ENCODE measurements at places on chromosomes 1 and 21.
A peak's percentile ranks its signal among the peaks of the same experiment; 100 is the strongest.

DNA sequence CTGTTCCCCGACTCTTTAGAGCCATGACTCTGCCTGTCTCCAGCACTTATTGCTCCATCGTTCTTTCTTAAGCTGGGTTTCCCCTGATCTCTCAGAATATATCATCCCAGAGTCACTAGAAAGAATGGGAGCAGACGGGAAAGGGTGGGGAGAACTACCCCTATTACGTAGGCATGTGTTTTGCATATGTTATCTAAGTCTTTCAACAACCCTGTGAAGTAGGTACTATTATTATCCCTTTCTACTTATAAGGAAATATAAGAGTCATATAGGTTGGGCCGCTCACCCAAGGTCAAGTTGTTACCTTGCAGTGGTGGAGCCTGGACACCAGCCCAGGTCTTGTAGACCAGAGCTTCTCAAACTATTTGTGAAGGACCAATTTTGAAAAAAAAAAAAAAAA is 38.7 kb downstream of the ELF3 start:
- no peak for DNase-seq

DNA sequence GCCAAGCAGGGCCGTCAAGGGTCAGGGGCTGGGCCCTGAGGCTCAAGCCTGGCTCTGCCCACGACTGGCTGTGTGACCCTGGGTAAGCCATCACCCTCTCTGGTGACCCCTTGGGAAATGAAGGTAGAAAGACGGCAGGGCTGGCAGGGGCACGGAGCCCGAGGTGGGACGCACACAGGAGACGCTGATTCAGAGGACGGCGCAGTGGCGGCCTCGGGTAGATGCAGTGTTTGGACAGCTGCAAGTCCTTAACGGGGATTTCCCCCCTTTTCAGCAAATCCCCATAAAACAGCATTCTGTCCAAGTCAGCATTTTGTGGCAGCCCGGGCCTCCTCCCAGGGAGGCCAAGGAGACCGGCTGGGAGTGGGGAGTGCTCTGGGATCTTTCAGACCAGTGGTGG is 16.7 kb downstream of the COL8A2 start:
- DNase-seq = no peak

DNA sequence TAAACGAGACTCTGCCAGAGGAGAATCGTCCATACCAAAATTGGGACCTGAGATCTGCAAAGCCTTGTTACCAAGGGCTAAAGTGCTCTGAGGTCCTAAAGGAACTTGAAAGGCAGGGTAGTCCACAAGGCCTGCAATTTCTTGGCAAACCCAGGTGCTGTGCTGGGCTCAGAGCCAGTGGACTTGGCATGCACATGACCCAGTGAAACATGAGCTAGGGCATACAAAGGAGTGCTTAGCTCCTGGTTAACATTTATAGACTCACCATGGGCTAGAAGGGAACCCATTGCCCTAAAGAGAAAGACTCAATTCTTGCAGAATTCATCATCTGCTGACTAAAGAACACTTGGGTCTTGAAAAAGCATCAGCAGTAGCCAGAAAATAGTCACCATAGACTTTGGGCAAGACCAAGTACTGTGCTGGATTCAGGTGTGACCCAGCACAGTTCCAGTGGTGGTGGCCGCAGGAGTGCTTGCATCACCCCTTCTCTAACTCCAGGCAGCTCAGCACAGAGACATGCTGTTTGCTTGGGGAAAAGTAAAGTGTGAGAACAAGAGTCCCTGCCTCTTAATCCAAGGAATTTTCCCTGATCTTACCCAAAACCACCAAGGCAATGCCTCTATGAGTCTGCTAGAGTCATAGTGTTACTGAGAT is 1069.4 kb upstream of the ADGRL2 start:
- DNase-seq = no peak

- no peak for DNase-seq
These were observed 19.4 kb downstream of the ACOT7 start for GRCh38 chr1:6373961-6374720.

DNA sequence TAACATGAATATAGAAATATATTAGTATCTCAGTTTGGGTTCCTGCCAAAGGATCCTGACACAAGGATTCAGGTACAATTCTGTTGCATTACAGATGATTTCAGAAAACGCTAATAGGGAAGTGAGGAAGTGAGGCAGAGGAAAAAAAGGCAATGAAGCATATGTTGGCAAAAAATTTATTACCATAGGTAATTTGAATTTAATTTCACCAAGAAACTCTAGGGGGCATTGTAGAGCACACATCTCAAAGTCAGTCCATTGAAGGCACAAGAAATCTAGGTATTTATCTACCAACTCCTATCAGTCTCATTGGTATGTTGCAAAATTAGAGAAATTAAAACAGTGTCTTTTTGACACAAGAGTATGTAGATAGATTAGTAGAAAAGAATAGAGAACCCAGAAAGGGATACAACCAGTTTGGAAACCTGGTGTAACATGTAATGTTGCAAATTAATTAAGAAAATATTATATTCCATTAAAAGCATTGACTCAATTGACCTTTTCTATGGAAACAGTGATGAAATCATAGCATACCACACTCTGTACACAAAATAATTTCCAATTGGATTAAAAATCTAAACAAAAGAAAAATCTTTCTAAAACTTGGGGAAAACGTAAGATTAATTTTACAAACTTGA is 104.9 kb upstream of the SNX7 start:
- peak; percentile 12 for DNase-seq

- no peak for DNase-seq
These were observed 47.0 kb upstream of the DYRK1A start for GRCh38 chr21:37319551-37319950.

GRCh38 chr1:116365353-116365780 is 7.7 kb upstream of the ATP1A1 start:
- DNase-seq = no peak

GRCh38 chr1:162023181-162023546 is 505 bp downstream of the OLFML2B start:
- no peak for DNase-seq

- no peak for DNase-seq
These were observed 6.7 kb upstream of the PADI6 start for GRCh38 chr1:17365293-17365692.

All from Caki2 (cell line).